ENCODE measurements at places on chromosomes 5 and 9.
A peak's percentile ranks its signal among the peaks of the same experiment; 100 is the strongest.

- DNase-seq = no peak
These were observed 29.8 kb downstream of the NR4A3 start for GRCh38 chr9:99851500-99851822.

GRCh38 chr5:54658010-54658409 is 140.5 kb downstream of the SNX18 start:
- DNase-seq = no peak

DNA sequence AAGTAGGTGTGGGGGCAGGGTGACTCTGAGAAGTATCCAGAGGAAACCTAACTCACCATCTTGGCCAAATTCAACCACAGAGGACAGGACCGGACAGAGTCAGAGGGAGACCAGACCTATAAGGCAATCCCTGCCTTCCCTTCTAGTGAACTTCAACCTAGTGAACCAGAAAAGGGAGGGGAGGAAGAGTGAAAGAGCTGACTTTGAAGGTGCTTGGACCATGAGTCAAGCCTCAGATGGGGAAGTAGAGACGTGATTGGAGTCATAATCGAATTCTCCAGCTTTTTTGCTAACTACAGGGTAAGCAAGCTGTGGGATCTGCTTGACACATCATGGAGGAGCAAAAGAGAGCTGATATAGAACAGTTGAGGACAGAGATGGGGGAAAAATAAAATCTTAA is 18.8 kb upstream of the KIF2A start:
- no peak for DNase-seq

GRCh38 chr5:39518516-39518915 is 93.7 kb upstream of the DAB2 start:
- DNase-seq = peak; percentile 59

GRCh38 chr9:2623288-2624050 is 1.9 kb downstream of the VLDLR start:
- no peak for DNase-seq

- DNase-seq = no peak
These were observed 14.5 kb downstream of the BRD9 start for GRCh38 chr5:878125-878524.

GRCh38 chr5:150513375-150514309 is 5.7 kb downstream of the NDST1 start:
- DNase-seq = no peak

DNA sequence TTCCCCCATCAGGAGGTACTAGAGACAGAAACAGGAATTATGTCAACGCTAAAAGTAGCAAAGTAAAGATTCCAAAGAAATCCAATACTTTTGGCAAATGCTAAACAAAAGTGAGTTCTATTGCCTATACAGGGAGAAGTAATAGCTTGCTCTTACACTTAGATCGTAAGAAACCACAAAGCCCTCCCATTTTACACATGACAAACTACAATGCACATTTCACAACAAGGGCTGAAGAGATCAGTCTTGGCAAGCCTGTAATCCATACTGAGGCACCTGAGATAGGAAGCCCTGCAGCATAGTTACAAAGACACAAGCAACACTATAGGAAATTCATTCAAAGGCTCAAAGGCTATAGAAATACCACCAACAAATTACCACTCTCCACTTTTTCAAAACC is 7.7 kb downstream of the HNRNPK start:
- DNase-seq = no peak

- DNase-seq = no peak
These were observed 263.6 kb upstream of the RASA1 start for GRCh38 chr5:87004101-87004500.

DNA sequence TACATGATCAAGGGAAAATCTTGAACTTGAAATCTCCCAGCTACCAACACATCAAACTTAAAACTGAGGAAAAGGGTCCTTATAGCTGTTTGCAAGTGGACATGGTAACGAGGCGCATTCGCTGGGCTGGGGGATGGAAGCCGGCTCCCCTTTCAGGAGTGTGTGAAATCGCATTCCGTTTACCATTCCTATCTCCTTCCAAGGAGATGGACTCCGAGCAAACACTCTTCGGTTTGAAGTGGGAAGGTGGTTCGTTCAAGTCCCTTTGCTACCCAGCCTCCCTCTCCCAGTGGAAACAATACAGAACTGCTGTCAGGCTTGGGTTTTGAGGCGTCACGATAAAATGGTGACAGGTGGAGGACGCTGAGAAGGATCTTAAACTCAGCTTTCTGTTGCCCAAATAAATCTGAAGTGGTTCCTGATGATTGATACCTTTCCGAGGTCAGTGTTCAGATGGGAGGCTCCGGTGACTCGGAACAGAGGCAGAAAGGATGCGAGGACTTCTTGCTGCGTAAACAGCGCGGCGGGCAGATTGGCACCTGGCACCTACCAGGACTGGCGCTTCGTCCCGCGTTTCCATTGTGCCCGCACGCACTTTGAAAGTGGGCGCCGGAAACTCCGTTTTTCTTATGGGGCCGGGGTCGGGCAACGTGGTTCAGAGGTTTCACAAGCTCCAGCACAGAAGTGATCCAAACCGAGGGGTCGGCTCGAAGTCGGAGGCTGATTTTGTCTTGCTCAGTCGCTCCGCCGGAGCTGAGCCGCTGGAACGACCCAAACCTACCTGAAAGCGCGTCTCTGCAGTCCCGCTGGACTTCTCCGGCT is 7.0 kb downstream of the MSX2 start:
- DNase-seq = no peak

DNA sequence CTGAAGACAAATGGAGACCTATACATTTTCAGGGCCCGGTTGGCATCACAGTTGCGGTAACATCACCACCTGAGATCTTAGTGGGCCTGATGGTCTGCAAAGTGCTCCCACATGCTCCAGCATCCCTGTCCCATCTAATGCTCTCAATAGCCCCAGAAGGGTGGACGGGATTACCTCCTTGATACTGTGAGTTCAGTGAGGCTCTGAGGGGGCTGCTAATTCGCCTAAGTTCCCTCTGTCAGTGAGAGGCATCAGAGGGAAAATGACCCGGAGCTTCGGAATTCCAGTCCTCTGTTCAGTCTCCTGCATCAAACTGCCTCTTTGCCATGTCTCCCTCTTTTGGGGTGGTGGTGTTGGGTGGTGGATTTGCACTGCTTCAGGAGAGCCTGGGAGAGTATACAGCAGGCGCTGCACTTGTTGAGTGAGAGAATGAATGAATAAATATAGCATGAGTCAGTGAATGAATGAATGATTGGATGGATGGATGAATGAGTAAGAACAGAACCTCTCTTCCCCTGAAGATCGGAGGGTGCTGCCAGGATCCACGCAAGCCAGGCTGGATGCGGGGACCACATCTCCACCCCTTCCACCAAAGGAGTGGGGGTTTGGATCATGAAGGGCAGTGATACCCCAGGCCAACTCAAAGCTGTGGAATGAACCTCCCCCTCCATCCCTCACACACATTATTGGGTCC is 141.0 kb downstream of the GABBR2 start:
- DNase-seq = no peak

- no peak for DNase-seq
These were observed 23.0 kb downstream of the SLC36A1 start for GRCh38 chr5:151470439-151470838.

- no peak for DNase-seq
These were observed 40.9 kb downstream of the ANKRD55 start for GRCh38 chr5:56192246-56192645.

DNA sequence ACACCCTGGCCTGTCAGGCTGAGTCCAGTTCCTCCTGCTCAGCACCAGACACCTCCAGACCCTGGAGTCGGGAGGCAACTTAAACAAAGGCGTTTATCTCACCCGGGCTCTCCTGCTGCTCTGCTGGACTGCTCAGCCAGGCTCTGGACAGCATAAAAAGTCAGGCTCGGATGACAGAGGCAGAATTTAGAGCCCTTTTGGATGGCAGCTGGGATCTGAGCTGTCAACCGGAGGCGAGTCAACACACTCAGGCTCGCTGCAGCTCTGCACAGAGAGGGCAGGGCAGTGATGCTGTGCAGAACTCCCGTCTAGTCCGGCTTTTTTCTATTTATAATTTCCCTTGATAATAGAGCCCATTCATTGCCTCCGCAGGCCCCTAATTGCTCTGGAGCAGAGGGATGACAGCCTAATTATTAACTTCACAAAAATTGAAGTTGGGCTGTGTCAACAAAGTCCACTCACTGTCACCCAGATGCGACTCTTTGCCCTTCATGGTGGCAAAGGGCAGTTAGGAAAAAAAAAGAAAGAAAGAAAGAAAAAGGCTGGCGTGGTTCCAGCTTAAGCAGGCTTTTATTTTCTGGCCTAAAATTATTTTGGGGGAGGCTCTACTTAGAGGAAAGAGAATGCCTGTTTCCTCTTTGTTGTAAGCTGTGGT is 37.6 kb downstream of the STC2 start:
- no peak for DNase-seq

DNA sequence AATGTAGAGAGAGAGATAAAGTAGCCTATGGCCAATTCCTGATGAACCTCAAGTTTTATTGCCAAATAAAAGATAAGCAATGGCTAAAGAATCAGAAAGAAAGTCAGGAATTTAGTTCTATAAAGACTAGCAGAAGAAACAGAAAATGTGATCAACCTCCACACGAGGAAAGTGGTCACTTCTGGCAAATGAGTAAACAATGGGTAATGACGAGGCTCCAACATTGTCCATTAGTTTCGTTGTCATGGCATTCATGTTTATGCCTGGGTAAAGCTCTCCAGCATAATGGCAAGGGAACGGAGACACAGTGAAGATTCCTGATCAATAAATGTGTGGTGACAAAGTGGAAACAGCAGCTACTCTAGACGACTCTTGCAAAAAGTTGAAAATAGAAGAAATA is 341.8 kb upstream of the CTNND2 start:
- no peak for DNase-seq

GRCh38 chr9:71136696-71137095 is 15.3 kb upstream of the TRPM3 start:
- DNase-seq = no peak

DNA sequence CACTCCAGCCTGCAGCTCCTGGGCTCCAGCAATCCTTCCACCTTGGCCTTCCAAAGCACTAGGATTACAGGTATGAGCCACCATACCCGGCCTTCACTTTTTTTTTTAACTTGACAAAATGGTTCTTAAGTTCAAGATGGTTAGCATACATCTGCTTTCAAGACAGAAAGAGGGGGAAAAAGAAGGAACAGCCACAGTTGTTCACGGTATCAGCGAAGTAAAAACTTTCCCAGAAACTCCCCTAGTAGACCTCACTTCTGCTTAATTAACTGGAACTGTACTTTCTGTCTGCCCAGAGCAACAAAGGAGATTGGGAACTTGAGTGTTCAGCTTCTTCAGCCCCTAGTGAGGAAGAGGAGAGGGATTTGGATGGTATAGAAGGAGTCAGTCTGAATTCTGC is 116.7 kb downstream of the UGCG start:
- no peak for DNase-seq

GRCh38 chr5:1881098-1881572 is 1.6 kb downstream of the IRX4 start:
- peak; percentile 7 for DNase-seq

DNA sequence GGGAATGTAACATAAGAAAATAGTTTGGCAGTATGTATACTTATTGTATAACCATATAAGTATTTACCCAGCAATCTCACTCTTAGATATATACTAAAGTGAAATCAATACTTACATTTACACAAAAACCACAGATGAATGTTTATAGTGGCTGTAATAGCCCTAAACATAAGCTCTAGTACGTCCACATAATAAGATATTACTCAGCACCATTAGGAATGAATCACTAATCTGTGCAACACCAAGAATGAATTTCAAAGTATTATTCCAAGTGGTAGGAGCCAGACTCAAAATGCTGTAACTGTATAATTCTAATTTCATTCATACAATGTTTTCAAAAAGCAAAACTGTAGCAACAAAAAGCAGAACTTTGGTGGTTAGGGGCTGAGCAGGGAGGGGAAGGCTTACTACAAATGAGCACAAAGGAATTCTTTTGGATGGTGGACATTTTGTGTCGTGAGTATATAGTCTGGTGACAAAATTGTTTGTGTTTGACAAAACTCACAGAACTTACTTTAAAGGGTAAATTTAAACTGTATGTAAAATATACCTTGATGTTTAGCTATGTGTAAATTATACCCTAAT is 11.9 kb upstream of the C5orf46 start:
- no peak for DNase-seq

- DNase-seq = no peak
These were observed 804 bp downstream of the TTC39B start for GRCh38 chr9:15306068-15306756.

DNA sequence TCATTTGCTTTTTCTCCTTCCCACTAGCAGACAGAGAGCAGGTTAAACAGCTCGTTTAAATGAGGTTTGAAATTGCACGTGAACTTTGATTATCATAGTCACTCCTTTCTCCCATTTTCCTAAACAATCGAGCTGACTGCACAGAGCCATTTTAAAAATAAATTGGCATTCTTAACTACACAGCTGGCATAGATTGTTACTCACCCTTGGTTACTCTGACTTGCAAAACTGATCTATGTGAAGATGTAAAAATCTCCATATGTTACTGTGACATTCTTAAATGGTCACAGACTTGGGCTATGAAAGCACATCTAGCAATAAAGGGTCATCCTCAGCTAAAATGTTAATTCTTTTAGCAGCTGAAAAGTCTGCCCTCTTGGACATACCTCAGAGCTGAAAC is 368.5 kb downstream of the DTWD2 start:
- DNase-seq = no peak

- DNase-seq = peak; percentile 3
These were observed 248.9 kb downstream of the PIK3R1 start for GRCh38 chr5:68464424-68464823.

DNA sequence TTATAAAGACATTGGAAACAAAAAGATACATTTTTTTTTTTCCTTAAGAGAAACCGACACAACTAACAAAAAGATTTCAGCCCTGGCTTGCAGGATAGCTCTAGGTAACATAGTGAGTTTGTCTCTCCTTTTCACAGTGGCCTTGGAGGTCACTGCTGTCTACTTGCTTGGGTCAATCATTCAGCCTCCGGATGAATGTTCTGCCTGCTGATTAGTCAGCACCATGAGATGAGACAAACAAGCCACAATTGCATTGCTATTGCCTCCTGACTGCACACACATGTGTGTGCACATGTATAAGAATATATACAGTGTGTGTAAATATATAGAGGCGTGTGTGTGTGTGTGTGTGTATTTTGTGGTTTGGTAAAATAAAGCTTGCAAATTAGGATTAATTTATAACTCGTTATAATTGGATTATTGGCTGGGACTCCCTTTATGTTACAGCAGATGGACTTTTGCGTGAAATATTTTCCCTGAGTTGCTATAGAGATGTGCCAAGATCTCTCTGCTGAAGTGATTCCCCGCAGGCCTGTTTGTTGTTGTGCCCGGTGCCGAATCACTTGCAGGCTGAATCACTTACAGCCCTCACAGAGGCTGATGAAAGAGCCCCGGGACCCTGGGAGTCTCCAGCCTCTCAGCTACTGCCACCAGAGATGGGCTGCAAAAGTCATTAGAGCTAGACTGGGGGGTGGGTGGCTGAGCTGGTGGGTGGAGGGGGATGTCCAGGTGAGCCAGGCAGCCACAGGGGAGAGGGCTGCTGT is 161.2 kb downstream of the FGF18 start:
- no peak for DNase-seq

All from HFF-Myc (cell line).